Stimulated activated CD4-positive, alpha-beta T cell treated with anti-CD3 and anti-CD28 coated beads, Interleukin-1b, Interleukin-23, amount 100 ng/mL, for 48 hours (primary cell): ENCODE measurements at places on chromosomes 1 and 21.

- DNase-seq, result no peak
Measured at GRCh38 chr21:21210552-21210951, 212.3 kb downstream of the NCAM2 start.

- no peak for DNase-seq
Measured at GRCh38 chr1:4549930-4550329, 104.5 kb upstream of the AJAP1 start.

- DNase-seq, result no peak
Measured at GRCh38 chr1:183203094-183203493, 17.0 kb downstream of the LAMC2 start.

- no peak for DNase-seq
Measured at GRCh38 chr1:214317734-214318133, 36.8 kb downstream of the SMYD2 start.

DNA sequence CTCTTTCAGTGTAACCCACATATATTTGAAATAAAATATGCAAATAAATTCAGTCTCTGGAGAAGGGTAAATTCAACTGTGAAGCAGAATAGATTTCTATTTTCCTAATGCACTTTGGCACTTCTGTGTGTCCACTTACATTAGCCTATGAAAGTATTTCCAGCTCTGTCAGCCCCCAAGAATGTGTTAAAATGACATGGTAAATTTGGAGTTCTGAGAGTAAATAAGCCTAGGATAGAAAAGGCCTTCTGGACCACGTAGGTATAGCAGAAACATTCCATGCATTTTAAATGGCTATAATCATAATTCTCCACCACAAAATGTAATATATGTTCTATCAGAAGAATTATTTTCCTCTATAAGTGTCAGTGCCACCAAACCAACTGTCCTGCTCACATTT lies 276.2 kb downstream of the NEGR1 start:
- DNase-seq, result no peak

DNA sequence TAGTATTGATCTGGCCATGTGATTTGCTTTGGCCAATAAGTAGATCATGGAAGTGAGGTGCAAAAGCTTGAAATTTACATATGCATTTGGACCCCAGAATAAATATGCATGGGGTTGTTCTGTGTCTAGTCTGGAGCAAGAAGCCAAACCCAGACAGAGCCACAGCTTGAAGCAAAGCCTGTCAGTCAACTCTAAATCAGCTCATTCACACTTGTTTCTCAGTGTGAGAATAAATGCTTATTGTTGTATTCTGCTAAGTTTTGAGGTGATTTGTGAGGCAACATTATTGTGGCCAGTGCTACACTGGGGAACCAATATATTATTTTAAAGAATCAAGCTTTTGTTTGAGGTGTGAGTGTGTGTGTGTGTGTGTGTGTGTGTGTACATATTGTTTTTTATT lies 12.2 kb upstream of the PGLYRP3 start:
- DNase-seq, result no peak

DNA sequence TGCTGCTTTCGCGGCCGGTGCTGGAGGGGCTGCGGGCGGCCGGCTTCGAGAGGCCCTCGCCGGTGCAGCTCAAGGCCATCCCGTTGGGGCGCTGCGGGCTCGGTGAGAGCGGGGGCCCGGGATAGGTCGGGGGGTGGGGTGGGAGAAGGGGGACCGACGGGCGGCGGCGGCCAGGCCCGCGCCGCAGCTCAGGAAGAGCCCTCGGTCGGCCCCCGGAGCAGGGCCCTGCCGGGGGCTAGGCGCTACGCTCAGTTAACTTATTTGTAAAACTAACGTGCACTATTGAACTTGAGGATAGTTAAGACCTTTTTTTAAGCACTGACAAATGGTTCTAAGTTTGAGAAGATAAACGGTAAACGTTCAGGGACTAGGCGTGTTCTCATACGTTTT lies 418 bp downstream of the DDX20 start:
- no peak for DNase-seq

GRCh38 chr1:2393471-2393877 lies 1.8 kb downstream of the RER1 start:
- no peak for DNase-seq

DNA sequence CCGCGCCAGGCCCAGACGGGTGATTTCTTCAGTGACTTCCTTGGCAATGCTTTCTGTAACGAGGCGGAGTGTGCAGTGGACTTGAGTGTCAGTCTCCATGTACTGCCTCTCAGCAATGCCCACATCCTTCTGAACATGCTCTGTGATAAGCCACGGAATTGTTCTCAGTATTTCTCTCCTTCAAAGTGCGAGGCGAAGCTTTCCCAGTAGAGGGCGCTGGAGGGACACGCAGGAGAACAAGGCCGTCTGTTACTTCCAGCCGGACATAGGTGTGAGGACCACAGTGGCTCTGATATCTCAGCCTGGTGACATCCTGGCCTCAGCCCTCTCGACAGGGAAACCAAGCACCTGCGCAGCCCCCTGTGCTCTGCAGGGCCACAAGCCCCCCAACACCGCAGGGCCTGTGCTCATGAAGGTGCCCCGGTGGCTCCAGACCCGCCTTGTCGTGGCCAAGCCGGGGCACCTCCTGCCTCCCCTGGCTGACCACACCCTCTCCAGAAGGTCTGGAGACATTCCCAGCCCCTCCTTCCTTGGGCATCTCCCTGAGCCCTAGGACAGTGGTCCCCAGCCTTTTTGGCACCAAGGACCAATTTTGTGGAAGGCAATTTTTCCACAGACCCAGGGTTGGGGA lies 46.1 kb upstream of the BACE2 start:
- DNase-seq, result peak; percentile 67

DNA sequence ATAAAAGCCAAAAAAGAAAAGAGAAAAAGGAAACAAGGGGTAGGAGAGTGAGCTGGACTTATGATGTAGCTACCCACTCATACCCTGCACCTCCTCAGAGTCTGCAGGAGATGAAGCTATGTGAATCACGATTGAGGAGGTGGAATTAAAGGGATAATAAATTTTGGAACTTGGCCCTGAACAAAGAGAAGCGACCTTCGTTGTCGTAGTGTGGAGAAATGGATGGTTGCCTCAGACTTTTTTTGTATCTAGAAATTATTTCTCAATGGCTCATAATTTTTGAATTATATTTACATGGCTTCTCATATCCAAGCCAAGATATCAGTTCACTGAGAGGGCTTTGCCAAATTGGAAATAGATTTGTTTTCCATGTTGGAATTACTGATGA lies 37.8 kb upstream of the SIPA1L2 start:
- DNase-seq, result no peak

DNA sequence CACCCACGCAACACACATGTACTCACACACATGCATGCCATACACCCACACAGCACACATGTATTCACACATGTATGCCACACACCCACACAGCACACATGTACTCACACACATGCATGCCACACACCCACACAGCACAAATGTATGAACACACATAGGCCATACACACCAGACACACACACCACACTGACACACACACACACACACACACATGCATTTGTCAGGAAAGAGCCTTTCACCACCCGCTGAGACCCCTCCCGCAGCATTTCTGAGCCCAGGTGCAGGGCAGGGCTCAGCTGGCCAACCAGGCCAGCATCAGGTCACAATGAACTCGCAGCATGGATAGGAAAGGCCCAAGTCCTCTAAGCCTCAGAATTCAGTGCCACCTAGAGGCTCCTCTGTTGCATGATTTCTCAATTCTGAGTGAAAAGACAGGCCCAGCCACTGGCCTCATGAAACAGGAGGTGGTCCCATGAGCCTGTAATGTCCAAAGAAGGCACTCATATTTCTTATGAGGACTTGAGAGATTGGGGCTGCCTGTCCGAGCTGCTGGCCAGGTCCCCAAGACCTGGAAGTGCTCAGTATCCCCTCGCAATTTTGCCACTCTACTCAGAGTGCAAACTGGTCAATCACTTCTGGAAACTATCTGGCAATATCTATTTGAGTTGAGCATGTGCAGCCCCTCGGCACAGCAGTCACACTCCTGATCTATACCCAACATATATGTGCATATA lies 57.3 kb downstream of the PSMG1 start:
- DNase-seq, result no peak

DNA sequence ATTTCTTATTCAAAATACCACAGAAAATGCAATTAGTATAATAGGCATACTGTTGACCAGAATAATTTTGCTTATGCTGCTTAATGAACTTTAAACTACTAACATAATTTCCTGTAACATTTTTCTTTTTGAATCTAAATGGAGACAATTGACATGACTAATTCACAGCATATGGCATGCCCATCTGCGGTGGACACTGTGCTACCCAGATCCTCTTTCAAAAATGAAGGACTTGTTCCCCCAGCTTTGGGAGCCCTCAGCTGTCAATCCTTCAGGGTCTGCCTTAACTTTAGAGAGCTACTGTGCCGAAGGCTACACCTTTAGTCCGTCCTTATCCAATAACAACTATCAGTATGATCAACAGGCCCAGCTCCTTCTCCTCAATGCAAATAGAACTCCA lies 789.0 kb downstream of the PLA2G4A start:
- no peak for DNase-seq

GRCh38 chr1:245213066-245213831 lies 58.5 kb downstream of the KIF26B start:
- no peak for DNase-seq

- no peak for DNase-seq
Measured at GRCh38 chr1:162003061-162003829, 20.4 kb downstream of the OLFML2B start.

- DNase-seq, result no peak
Measured at GRCh38 chr1:246907472-246907871, 24.3 kb downstream of the AHCTF1 start.

DNA sequence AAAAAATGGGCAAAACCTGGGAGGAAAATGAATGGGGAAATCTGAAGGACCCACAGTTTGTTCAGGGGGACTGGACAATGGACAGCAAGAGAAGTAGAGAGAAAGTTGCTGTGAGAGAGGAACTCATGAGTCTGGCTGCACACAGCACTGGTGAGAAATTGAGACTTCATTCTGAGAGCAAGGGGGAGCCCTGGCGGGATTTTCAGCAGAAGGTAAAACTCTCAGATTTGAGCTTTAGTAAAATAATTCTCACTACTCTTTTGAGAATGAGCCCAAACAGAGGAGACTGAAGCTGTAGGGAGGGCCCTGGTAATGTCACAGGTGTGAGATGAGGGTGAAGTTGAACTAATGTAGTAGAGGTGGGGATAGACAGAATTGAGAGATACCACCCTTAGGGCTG lies 438.6 kb downstream of the OMA1 start:
- DNase-seq, result no peak

DNA sequence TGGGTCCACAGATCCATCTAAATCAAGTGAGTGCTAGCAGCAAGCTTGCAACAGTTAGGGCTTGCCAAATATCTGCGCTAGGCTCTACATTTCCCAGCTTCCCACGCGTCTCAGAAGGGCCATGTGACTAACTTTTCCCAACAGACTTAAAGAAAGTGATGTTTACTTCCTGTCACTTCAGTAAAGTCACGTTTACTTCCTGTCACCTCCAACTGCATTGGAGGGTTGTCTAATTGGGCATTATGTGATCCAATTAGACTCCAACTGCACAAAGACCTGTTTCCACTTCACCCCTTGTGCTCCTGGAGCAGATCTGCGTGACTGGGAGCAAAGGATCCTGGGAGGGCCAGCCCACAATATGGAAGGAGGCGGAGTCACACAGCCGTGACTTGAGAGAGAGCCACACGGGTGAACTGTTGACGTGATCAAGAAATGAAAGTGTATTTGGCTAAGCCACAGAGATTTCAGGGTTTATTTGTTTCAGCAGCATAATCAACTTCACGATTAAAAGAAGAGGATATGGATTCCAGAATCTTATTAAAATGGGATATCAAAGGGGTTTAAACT lies 77.7 kb downstream of the CYYR1 start:
- DNase-seq, result no peak

- DNase-seq, result no peak
Measured at GRCh38 chr1:39642796-39643195, 3.4 kb upstream of the HEYL start.

GRCh38 chr1:244056577-244056976 lies 5.5 kb downstream of the ZBTB18 start:
- DNase-seq, result no peak

- peak; percentile 18 for DNase-seq
Measured at GRCh38 chr1:37793773-37794371, at the start of gene MANEAL. Gene MANEAL, plus strand, starts transcription at chr1:37793847. Its CDS starts 336 bp downstream, at chr1:37794183.

- peak; percentile 85 for DNase-seq
Measured at GRCh38 chr1:160768295-160768657, 27.7 kb upstream of the LY9 start.

- DNase-seq, result no peak
Measured at GRCh38 chr21:38310646-38311485, 54.1 kb downstream of the KCNJ15 start.

- DNase-seq, result no peak
Measured at GRCh38 chr1:57874418-57874877, 450.6 kb upstream of the DAB1 start.

GRCh38 chr1:19762175-19762779 lies 37.4 kb downstream of the TMCO4 start:
- DNase-seq, result peak; percentile 28

- DNase-seq, result no peak
Measured at GRCh38 chr1:1939296-1940122, 20.4 kb upstream of the TMEM52 start.

DNA sequence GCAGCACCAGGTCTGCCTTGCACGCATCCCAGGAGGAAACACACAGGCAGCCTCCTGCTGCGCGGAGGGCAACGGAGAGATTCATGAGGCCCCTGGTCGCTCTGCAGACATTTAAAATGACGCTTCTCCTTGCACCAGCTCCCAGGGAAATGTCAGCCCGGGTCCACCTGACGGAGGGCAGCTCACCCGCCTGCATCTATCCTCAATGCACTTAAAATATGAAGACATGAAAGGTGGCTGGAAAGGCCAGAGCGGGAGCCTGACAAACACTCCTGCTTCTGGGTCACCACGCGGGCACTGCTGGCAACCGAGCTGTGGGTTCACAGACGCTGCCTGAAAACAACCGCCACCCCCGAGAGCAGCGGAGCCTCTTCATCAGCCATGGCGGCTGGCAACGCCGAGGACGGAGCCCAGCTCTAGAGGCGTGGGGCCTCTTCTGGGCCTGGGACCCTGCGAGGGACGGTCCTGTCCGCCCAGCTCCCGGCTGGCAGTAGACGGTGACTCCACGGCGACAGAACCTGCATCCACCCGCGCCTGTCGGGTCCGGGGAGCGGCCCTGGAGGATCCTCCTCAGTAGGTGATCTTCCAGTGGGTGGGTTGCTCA lies 22.7 kb downstream of the POFUT2 start:
- DNase-seq, result no peak

GRCh38 chr1:2882966-2883696 lies 81.6 kb upstream of the TTC34 start:
- DNase-seq, result no peak

DNA sequence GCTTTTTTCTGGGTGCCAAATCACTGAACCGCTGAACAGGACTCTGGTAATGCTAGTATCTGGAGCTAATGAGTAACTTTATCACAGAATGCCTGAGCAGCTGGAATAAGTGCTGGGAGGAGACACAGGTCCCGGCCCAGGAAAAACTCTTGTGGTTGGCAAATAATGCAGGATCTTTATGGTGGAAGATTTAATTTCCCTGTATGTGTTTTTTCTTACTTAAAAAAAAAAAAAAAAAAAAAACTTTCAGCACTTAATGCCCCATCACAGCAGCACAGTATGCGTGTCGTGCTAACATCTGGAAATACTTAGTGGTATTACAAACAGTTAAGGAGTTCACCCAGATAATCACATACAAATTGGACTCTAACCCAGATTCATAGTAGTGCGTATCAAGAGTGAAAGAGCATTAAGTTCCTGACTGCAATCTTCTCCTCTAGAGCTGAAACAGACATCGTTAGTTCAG lies 220.7 kb downstream of the TOMM20 start:
- DNase-seq, result no peak

- DNase-seq, result no peak
Measured at GRCh38 chr1:228369608-228370438, 36.8 kb downstream of the TRIM11 start.
